Stimulated activated CD8-positive, alpha-beta memory T cell treated with anti-CD3 and anti-CD28 coated beads, Interleukin-15, amount 100 ng/mL, for 24 hours (primary cell): ENCODE measurements at places on chromosomes 7 and 10.

- DNase-seq, result no peak
Measured at GRCh38 chr7:36526863-36527548, 137.3 kb downstream of the ANLN start.

DNA sequence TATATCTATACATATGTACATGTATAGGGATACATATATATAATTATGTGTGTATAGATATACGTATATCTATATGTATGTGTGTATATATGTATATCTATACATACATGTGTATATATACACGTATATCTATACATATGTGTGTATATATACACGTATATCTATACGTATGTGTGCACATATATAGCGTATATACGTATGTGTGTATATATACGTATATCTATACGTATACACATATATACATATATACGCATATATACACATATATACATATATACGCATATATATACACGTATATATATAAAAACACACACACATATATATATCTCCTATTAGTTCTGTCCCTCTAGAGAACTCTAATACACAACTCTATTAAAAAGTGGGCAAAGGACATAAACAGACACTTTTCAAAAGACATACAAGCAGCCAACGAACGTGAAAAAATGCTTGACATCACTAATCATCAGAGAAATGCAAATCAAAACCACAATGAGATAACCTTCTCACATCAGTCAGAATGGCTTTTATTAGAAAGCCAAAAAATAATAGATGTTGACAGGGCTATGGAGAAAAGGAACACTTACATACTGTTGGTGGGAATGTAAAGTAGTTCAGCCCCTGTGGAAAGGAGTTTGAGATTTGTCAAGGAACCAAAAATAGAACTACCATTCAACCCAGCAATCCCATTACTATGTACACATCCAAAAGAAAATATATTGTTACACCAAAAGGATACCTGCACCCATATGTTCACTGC is 22.0 kb upstream of the TMEM120A start:
- no peak for DNase-seq

- no peak for DNase-seq
Measured at GRCh38 chr7:92806496-92806895, 29.9 kb downstream of the CDK6 start.

- DNase-seq, result no peak
Measured at GRCh38 chr7:7176406-7177043, 5.8 kb upstream of the C1GALT1 start.

- no peak for DNase-seq
Measured at GRCh38 chr10:29377333-29377961, 88.6 kb downstream of the LYZL1 start.

- no peak for DNase-seq
Measured at GRCh38 chr10:128877141-128877540, 589.9 kb upstream of the MGMT start.

- DNase-seq, result no peak
Measured at GRCh38 chr7:79787623-79788022, 334.2 kb upstream of the MAGI2 start.

DNA sequence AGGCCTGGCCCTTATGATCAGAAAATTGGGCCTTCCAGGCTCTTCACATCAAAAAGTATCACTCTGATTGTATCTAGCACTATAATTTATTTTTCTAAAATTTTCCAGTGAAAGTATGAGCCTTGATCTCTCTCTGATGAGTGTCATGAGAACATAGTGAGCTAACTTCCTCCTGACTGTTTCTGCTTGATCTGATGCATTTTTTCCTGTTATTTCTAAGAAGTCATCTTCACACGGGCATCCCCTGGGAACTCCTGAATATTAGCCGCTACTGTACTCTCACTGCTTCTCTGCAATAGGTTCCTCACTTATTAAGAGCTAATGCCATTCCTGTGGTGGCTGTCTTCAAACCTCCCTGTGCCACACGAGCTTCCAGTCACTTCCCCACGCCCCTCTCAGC is 63.1 kb upstream of the ZPBP start:
- DNase-seq, result no peak

GRCh38 chr7:98078197-98078870 is 28.3 kb upstream of the LMTK2 start:
- no peak for DNase-seq

GRCh38 chr10:101646364-101646763 is 48.6 kb downstream of the FBXW4 start:
- DNase-seq, result no peak

GRCh38 chr10:110964681-110965080 is 45.3 kb downstream of the SHOC2 start:
- no peak for DNase-seq

GRCh38 chr10:59628456-59628855 is 81.2 kb downstream of the SLC16A9 start:
- no peak for DNase-seq

- no peak for DNase-seq
Measured at GRCh38 chr7:100208911-100209408, 10.8 kb upstream of the PVRIG start.

GRCh38 chr10:57014758-57015157 is 653.7 kb upstream of the ZWINT start:
- DNase-seq, result no peak

GRCh38 chr10:51955696-51956095 is 256.3 kb upstream of the CSTF2T start:
- no peak for DNase-seq

GRCh38 chr7:16455591-16455990 is 9.9 kb downstream of the SOSTDC1 start:
- no peak for DNase-seq

- no peak for DNase-seq
Measured at GRCh38 chr7:143258831-143259230, 4.4 kb upstream of the GSTK1 start.

GRCh38 chr10:124213471-124213870 is 120.1 kb upstream of the CHST15 start:
- DNase-seq, result no peak

GRCh38 chr10:72523932-72524396 is 101.9 kb downstream of the MICU1 start:
- DNase-seq, result no peak

- no peak for DNase-seq
Measured at GRCh38 chr7:96040250-96040772, 268.0 kb downstream of the DYNC1I1 start.

- no peak for DNase-seq
Measured at GRCh38 chr7:123324283-123324682, 124.5 kb upstream of the SLC13A1 start.

DNA sequence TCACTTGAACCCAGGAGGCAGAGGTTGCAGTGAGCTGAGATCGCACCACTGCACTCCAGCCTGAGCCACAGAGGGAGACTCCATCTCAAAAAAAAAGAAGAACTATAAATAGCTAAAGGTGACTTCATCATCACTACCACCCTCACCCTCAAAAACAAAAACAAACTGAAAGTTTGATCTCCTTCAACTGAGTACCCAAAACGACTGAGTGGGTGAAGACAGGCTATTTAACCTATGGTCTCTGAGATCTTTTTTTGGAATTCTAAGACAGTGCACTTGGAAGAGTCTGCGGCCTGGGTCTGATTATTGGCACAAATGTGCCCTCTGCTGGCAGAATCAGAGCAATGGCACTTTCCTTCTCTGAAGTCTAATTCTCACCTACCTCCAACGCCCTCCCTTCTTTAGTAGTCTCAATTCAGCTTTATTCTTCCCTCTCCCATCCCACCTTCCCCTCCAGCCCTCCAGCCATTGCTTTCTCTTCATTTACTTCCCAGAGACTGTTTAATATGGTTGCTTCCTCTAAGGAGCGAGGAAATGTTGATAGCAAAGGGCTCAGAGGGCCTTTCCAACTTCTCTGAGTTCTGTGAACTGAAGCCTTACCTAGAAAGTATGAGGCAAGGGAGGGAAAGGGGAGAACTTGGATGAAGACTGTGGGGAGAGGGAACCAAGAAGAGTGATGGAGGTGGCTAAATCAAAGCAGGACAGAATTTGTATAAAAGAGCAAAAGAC is 2.9 kb upstream of the MYOZ1 start:
- no peak for DNase-seq

- DNase-seq, result no peak
Measured at GRCh38 chr10:13649844-13650520, 63.2 kb downstream of the PRPF18 start.

GRCh38 chr10:7435674-7436073 is 24.8 kb upstream of the SFMBT2 start:
- DNase-seq, result no peak

DNA sequence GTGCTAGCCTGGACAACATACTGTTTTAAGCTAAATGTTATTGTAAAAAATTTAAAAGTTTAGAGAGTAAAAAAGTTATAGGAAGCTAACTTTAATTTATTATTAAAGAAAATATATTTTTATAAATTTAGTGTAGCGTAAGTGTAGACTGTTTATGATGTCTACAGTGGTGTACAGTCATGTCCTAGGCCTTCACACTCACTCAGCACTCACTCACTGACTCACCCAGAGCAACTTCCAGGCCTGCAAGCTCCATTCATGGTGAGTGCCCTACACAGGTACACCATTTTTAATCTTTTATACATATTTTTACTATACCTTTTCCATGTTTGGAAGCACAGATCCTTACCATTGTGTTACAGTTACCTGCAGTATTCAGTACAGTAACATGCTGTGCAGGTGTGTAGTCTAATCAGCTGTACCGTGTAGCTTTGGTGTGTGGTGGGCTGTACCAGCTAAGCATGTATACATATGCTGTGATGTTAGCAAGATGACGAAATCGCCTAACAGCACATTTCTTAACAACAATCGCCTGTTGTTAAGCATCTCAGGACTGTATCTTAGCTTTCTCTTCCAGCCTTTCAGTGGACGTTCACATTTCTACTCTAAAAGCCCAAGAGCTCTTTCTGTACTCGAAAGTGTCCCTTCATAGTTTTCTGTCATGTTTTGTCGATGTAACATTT is 12.5 kb downstream of the RNF32 start:
- DNase-seq, result no peak

DNA sequence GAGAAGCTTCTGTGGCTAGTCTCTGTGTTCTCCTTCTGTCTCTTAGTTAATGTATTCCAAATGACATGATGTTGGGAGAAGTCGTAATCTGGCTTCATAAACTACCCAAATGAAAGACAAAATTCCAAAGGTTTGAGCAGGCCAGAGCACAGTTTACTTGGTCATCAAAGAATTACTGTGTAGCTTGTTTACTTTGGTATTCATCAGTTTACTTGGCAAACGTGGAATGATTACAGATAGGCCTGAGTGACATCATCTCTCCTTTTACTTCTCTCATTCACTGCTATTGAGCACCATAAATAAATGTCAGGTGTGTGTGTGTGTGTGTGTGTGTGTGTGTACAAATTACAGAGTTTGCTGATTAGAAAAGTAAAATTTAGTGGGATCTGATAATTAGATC is 327.3 kb downstream of the PHTF2 start:
- no peak for DNase-seq

DNA sequence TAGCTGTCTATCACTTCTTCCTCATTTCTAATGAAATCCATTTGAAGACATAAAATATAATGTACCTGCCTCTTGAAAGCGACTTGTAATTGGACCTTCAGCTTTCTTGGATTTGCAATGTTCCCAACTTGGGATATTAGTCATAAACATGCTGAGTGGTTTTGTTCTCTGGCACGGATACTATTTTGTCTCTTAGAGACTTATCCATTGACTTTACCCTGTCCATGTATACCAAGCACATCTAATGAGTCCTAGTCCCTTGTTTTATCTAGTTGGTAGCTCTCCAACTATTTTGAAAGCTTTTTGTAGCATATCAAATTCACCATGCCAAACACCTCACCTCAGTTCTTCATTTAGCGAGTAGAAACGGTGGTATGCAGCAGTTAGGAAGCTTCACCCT is 18.9 kb downstream of the PLEKHS1 start:
- DNase-seq, result no peak

GRCh38 chr10:44811072-44811471 is 100.1 kb upstream of the TMEM72 start:
- DNase-seq, result no peak

- no peak for DNase-seq
Measured at GRCh38 chr7:85262891-85263290, 76.0 kb upstream of the SEMA3D start.

DNA sequence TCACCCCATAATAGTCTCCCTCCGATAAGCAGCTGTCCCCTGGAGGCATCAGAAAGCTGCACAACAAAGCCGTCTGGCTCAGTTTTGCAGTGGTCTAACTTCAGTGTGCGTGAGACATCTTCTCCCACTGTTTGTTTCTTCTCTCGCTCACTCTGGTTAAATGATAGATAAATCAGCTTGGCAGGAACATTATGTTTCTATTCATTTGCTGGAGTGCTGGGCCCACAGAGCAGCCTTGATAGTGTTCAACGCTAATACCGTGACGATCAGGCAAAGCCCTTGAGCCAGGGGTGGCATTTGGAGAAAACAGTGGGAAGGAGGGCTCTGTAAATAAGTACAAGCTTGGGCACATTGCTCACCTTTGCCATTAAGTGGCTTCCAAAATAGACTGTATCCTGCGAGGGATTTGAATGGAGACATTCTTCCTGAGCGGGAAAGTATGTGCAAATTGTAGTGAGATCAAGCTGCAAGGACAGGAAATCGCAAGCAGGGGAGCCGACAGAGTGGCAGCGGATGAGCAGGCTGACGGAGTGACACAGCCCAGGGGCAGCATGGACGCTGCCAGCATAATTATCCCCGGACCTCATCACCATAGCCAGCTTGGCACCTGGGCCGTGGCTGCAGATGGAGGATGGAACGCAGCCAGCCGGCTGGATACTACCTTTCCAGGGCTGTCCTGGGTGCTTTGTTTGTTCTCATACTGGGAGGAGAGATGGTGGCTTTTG is 256.8 kb upstream of the FZD8 start:
- no peak for DNase-seq

DNA sequence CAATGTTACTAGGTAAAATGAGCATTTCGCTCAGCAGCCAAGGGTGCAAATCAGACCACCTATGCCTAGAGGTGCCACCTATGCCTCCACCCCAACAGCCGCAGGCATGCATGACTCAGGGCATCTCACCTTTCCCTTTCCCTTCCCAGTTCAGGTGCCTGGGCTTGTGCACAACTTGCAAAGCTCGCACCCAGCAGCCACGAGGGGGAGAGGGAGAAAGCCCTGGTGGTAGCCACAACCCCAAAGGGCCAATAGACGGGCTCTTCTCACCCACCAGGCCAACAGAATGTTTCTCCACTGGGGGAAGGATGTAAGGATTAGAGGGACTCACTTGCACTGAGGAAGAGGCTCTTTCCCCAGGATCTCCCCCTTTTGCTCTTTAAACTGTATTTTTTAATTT is 462.3 kb upstream of the PCDH15 start:
- no peak for DNase-seq

DNA sequence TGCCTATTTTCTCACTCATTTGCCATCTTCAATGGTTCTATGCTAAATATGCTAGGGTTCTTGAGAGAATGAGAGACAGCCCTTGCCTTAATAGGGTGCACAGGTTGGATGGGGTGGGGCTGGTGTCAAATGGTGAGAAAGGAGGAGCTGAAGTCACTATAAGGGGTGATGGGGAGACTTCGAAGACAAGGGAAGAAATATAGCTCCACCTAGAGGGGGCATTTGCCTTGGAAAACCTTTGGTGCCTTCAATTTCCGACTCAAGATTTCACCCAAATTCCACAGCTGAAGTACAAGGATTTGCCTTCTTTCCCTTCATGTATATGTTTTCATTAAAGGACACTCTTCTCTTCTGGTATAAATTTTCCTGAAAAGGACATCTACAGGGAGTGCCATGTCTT is 5.6 kb downstream of the PTN start:
- no peak for DNase-seq
